ENCODE measurements at places on chromosomes 1 and 21. TPM values are rescaled to one million over a fixed set of nuclear protein-coding genes. Genes with fewer than 3 reads are reported as not detected.

DNA sequence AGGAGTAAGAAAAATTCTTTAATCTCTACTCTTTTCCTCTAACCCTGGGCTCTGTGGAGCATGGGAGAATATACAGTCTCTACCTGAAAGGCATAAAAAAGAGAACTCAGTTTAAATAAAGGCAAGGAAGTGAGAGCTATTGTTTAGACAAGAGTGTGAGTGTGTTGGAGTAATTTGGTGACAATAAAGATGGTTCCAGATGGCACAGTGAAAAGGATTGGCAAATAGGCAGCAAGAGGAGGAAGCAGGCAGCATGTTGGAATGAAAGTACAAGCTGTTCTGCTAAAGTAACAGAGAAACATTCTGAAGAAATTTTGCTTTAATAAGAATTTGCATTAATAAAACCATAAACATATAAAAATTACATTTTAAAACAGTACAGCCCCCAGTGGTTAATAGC lies 163.4 kb downstream of the DNM3 start:
- DNase-seq, result no peak

GRCh38 chr1:29485096-29485925 lies 249.0 kb downstream of the PTPRU start:
- DNase-seq, result no peak

- no peak for DNase-seq
Measured at GRCh38 chr1:2528966-2529783, 888 bp downstream of the HES5 start.

DNA sequence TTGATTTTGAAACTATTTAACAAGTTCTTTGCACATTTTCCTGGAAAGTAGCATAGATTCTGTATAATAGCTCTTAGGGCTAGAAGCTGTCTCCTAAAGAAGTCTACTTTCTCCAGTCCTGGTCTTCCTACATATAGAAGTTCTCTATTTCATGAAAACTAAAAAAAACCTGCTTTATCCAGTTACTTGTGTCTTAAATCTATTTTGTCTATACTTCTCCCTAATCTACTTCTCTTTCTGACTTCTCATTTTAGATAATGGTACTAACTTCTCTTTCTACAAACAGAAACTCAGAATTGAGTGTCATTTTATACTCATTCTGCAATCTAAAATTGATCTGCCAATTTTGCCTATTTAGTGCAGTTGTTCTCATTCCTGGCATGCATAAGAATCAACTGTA lies 28.7 kb downstream of the PDE4B start:
- no peak for DNase-seq

DNA sequence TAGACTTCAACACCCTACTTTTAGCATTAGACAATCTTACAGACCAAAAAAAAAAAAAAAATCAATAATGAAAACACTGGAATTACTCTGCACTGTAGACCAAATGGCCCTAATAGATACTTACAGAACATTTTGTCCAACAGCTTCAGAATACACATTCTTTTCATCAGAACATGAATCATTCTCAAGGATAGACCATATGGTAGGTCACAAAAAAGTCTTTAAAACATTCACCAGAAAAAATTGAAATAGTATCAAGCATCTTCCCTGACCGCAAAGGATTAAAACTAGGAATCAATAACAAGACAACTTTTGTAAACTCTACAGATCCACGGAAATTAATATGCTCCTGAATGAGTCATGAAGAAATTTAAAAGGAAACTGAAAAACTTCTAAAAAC lies 22.5 kb downstream of the ZNF670 start:
- DNase-seq, result no peak

Gene OVAAL
- not detected for total RNA-seq

Gene UBL4B
- not detected for total RNA-seq

Gene LCA5L
- total RNA-seq, result 5.9 TPM

DNA sequence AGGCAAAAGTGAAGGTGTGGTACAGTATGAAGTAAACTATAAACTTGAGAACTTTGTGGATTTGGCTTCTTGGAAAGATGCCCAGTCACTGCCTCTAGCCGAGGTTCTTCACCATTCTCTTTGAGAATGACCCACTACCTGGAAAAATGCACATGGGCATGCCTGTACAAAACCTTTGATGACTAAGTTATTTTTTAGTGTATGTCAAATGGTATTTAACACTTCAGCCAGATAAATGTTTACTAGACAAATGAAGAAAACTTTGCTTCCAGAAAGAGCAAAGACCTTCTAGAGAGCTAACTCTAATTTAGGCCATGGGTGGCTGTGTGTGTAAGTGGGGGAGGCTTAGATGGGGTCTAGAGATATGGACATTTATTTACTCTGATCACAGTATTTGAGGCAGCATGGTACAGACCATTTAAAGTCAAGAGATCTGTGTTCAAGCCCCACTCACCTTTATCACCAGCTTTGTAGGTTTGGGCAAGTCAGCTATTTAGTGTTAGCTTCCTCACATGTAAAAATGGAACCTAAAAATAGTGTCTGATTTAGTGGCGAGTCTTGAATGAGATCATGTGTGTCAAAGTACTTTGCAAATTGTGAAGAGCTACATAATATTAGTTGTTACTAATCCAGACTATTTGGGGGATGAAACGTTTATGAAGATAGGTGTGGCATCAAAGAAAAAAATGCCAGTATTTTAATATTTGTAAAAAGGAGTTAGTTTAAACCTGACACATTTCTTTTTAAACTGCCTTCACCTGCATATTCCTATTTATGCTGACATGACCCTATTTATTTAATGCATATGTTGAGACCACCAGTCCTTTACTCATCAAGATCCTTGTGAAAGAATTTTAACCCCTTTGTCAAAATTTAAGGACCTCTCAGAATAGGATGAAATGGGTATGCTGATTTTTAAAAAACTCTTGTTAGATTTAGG lies 20.2 kb downstream of the NFYC start:
- DNase-seq, result no peak

DNA sequence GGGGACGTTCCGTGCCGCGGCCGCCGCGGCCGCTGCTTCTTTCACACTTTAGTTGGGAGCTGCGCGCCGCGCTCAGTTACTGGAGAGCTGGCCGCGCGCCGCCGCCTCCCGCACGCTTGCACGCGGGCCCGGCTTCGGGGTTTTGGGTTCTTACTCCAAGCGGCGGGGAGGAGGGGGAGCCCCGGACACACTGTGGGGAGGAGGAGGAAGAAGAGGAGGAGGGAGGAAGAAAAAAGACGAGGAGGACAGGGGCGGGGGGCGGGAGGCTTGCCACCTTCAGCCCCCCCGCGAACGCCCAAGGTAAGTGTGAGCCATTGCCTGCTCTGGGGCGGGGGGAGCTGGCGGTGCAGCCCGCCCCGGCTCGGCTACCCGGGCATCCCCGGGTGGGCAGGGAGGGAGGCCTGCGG lies 243 bp downstream of the C1orf21 start:
- DNase-seq, result no peak

Gene FCAMR
- not detected for total RNA-seq

DNA sequence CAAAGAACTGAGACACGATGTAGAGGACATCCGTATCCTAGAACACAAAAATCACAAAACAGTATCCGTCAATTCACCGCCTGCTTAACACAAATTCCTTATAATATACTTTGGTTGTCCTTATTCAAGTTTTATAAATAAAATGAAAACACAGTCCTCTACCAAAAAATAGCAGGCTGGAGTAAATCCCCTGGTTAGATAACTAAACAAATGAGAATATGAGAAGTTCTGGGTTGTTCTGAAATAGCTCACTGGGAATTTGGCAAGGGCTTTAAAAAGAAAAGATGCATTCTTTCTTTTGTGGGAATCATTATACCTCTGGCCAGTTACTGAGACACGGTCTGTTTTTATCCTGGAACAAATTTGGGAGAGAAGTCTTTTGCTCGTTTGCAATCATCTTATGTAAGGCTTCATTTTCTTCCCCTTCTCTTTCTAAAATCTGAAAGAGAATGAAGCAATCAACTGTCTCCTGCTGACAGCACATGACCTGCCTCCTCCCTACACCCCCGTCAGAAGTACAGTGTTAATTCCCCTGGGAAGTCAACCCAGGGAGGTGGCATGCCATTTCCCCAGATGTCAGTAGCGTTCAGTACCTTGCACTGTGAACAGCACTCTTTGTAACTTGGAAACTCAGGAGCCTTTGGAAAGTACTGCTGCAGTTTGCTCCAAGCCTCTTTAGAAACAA lies 37.1 kb upstream of the RAP1GAP start:
- no peak for DNase-seq

DNA sequence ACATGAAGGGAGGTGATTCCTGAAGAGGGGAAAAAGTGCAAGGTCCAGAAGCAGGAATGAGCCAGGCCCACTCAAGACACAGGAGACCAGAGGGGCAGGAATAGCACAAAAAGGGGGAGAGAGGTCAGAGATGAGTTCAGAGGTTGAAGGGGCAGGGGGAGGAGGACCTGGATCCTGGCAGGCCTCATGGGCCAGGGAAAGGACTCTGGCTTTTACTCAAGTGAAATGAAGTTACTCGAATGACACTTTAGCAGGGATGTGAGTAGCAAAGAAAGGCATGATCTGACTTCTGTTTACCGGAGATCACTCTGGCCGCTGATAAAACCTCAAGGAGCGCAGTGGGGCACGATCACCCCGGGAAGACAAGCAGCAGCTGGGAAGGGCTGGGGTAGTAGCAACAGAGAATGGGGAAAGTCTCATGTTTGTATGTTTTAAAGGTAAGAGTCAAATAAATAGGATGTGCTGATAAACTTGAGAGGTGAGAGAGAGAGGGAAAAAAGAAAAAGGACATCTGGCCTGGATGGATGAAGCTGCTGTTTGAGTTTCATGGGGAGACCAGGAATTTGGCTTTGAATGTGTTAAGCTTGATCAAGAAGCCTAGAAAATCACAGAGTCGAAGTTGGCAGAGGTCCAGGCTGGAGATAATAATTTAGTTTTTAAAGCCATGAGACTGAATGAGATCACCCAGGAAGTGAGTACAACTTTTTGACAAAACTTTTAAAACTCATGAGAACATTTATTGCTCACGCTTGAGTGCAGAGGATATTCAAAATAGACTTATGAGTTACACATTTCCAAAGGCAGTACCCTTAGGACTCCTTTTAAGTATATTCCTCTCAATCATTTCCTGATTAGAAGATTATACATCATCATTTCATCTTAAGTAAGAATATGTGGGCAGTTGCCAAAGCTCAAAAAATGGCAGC lies 156.0 kb downstream of the RERE start:
- DNase-seq, result peak; percentile 41

DNA sequence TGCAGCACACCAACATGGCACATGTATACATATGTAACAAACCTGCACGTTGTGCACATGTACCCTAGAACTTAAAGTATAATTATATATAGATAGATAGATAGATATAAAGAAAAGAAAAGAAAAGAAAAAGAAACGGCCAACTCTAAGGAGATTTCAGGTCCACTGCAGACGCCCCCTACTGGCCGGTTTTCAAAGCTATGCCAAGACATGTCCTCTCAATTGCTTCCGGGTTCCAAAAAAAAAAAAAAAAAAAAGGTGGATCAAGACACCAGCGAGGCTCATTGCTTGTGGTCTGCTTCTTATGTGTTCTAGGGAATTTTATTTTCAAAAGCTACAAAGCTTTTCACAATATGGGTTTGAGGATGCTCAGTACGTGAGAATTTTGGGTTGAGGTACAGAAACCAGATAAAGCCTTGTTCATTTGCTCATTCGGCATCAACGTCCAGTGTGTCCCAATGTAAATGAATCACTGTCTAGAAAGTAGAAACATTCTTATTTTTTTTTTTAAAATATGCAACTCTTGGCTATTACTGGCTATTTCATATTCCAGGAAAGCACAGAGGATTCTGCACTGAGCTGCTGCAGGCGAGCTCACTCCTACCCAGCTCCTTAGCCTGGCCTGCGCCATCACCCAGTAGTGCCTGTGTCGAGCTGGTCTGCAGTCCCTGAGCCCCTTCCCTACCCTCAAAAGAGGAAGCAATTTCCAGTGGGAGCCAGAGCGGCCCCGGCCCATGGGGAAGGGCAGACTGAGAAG lies 643.0 kb downstream of the KIF26B start:
- no peak for DNase-seq

DNA sequence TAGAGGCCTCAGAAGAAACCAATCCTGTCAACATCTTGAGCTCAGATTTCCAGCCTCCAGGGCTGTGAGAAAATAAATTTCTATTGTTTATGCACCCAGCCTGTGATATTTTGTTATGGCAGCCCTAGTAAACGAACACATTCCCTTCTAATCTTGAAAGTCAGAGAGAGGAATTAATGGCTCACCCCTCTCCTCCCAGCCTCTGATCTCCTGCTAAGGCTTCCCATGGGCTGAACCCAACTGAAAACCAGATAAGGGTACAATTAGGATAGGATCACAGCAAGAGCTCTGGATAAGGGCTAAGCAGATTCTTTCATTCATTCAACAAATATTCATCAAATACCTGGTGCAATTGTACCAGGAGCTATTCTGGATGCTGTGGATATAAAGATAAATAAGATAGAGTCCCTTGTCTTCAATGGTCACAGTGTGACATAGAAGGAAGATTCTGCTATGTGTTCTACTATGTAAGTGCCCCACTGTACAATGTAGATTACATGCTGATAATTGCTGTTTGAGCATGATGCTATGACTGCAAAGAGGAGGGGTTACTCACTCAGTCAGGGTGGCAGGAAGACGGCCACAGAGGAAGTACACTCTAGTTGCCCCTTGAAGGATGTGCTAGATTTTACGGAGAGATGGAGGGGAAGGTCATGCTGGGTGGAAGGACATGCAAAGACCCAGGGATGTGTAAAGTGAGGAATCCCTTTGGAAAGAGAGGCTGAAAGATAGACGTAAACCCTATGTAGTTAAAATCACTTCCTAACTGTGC lies 203.3 kb upstream of the JUN start:
- DNase-seq, result no peak

- no peak for DNase-seq
Measured at GRCh38 chr1:8733484-8733883, 84.0 kb downstream of the RERE start.

- no peak for DNase-seq
Measured at GRCh38 chr1:150596095-150596892, 16.9 kb upstream of the MCL1 start.

- no peak for DNase-seq
Measured at GRCh38 chr1:211237579-211237978, 21.6 kb upstream of the RCOR3 start.

- DNase-seq, result no peak
Measured at GRCh38 chr1:155083865-155084721, 5.5 kb downstream of the EFNA3 start.
